Fibroblast of skin of left biceps (primary cell): ENCODE measurements at places on chromosomes 7 and 10.

GRCh38 chr7:39624935-39625694 is 1.7 kb downstream of the RALA start:
- peak; percentile 54 for DNase-seq

DNA sequence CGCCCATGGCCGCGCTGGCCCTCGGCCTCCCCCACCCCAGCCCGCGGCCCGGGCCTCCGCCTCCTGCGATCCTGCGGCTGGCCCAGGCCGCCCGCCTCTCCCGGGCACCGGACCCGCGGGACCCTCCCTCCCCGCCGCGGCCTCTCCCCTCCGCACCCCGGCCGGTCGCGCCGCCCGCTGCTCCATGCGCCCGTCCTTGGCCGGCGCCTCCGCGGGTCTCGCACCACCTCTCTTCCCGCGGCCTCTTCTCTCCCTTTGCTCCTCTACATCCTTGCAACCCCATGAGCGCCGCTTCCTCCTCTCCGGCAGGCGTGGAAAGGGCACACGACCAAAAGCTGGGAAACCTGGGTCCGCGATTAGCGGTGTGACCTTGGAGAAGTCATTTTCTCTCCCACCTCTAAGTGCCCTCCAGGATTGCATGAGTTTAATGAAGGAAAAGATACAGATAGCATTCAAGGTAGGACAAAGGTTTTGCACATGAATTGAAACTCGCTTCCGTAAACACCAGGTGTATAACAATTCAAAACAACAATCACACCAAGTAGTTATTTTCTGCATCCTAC is 448 bp upstream of the SRPK2 start:
- DNase-seq: no peak

GRCh38 chr10:32308027-32308603 is 38.8 kb downstream of the EPC1 start:
- no peak for DNase-seq

- no peak for DNase-seq
These were observed 28.9 kb downstream of the MAT1A start for GRCh38 chr10:80260295-80261243.

DNA sequence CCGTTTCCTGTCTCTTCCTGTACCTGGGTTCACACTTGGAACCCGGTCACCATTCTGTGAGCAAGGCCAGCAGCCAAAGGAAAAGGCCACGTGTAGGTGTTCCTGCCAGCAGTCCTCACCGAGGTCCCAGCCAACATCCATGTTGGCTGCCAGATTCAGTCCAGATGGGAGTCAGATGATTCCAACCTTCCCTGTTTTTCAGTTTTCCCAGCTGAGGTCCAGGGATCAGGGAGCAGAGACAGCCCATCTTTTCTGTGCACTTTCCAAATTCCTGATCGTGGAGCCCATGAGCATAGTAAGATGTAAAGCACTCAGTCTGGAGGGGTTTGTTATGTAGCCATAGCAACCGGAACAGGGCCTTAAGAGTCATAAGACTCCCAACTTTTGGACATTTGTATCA is 3.9 kb upstream of the PVRIG start:
- no peak for DNase-seq

DNA sequence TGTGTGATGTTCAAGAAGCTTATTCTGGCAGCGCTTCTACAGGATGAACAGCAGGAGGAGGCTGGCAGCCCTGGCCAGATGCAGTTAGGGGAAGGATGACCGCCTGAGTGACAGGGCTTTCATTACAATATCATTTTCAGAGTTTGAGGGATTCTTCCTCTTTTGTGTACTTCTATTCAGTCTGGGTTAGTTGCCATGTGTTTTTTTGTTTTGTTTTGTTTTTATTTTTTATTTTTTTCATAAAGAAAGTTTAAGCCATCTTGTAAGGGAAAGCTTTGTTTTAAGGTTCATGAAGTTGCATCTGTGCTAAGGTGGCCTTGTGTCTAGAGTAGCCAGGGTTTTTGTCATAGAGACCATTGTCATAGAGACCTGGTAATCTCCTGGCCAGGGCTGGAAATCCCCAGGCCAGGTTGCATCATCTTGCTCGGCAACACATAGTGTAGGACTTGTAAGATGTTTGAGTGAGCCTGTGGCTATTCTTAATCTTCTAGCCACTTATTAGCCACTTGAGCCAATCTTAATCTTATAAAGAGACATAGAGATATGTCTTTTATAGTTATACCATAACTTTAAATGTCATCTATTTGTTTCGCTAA is 230.5 kb upstream of the TMEM229A start:
- DNase-seq: no peak

DNA sequence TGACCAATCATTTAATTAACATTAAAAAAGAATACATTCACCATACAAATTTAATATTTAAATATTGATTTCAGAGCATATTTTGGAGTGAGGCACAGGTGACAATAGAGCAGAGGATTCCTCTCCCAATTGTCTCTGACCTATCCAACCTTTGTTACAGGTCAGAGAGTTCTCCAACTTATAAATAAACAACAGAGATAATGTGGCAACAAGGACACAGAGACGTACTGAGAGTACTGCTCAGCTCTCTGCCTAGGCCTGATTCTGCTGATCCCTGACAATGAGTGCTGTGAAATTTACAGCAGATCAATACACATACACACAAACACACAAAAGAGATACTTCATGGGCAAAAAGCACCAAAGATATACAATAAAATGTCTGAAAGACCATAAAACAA is 18.3 kb upstream of the AGAP5 start:
- DNase-seq: no peak

- no peak for DNase-seq
These were observed 6.5 kb downstream of the SVIL start for GRCh38 chr10:29628311-29628710.

- DNase-seq: no peak
These were observed 22.5 kb downstream of the TMEM176A start for GRCh38 chr7:150823043-150823442.

DNA sequence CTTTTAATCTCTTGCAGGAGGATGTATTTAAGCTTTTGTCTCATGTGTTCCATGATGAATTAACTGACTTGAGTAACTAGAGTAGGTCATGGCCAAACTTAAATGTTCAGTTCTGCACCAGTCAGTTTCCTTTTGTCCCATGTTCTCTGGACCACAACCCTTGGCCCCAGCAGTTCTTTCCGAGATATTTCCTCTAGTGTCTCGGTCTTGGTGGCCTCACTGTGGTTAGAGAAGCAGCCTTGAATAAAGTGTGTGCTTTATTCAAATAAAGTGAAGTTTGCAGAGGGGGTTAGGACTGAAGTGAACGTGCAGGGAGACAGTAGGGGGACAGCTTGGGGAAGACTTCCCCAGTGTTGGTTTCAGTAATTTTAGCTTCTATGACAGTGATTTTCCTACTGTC is 9.3 kb downstream of the ZNF212 start:
- DNase-seq: no peak

DNA sequence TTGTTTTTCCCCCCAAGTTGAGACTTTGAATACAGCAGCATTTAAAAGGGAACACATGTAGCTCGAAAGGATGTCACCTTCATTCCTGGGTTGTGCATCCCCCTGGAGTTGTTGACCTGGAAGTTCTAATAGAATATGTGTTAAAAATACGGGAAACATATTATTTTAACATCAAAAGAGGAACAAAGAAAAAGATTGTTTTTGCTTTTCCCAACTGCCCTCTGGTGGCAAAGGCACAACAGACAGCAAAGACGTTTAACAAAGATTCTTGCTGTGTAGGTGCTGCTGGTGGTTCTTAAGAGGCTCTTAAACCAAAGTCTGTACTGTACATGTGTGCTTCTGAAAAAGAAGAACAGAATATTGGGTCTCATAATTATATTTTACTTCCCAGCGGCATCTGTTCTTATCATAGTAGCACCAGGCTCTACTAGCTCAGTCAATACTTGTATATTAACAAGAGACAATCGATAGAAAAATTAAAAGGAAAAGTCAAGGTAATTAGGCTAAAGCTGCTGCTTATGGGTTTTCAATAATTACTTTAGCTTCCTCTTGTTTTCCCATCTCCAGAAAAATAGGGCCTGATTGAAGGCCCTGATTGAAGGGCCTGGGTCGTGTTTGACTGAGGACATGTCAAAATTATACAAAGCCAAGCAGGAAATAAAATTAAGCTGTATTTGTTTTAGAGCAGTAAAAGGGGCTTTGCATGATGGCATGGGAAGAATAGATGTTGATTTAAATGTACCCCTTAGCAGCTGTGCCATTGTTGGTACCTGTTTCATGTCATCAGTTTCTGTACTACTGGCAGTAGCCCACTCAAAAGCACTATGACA is 384.2 kb upstream of the LRGUK start:
- peak; percentile 8 for DNase-seq

- DNase-seq: no peak
These were observed 2.3 kb downstream of the METTL27 start for GRCh38 chr7:73839743-73840714.

DNA sequence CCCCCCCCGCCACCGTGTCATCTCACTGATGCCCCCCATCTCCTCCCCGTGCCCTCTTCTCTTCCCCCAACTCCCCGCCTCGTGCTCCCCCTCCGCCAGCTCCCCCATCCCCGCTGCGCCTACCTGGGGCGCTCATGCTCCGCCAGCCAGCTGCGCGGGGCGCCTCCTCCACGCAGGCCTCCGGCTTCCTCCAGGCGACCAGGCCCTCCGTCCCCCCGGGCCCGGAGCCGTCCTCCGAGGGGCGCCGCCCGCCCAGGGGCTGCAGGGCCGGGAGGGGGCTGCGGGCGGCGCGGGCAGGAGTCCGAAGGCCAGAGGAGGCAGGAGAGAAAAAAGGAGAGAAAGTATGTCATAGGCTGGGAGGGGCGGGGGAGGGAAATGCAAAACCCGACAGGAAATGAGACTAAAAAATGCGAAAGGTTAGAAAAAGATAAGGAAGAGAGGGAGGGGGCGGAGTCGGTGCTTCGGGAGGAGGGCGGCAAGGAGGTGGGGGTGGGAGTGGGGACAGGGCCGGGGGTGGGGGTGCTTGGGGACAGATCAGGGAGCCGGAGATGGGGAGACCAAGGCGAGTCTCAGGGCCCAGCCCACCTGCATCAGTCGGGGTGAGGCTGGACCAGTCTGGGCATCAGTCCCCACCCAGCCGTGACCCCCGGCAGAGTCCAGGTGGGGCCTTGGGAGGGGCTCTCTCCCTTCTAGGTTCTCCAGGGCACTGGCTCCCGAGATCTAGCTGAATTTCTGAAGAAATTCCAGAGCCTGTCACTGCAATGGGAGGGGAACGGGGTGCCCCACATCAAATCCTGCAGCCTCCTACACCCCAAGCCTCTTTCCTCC is at the start of gene CARD11:
CARD11 (minus strand) TSS at position 324 of the 828 bp plus-strand sequence. CDS start 85,361 bp downstream, outside the sequence.
- DNase-seq: no peak

DNA sequence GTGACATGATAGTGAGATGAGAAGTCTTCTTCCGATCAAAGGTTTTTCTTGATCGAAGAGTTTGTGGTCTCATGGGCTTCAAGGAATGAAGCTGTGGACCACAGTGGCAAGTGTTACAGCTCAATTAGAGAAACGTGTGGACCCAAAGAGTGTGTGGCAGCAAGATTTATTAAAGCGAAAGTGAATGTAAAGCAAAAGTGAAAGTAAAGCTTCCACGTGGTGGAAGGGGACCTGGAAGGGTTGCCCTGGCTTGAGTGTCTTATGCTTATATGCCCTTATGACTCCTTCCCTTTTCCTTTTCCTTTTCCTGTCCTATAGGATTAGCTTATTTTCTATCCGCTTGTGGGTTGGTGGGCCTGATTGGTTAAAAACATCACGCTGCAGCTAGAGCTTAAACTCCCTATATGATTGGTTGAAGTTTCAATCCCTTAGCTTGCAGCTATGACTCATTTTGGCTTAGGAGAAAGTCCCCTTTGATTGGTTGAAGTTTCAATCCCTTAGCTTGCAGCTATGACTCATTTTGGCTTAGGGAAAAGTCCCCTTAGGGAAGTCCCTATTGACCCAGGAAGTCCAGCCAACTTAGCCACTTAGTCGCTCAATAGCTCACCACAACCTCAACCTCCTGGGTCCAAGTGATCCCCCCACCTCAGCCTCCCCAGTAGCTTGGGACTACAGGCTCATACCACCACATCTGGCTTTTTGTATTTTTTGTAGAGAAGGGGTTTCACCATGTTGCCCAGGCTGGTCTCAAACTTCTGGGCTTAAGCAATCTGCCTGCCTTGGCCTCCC is 34.7 kb downstream of the MRPS24 start:
- no peak for DNase-seq

GRCh38 chr7:108251700-108252099 is 121.5 kb upstream of the LAMB4 start:
- no peak for DNase-seq

DNA sequence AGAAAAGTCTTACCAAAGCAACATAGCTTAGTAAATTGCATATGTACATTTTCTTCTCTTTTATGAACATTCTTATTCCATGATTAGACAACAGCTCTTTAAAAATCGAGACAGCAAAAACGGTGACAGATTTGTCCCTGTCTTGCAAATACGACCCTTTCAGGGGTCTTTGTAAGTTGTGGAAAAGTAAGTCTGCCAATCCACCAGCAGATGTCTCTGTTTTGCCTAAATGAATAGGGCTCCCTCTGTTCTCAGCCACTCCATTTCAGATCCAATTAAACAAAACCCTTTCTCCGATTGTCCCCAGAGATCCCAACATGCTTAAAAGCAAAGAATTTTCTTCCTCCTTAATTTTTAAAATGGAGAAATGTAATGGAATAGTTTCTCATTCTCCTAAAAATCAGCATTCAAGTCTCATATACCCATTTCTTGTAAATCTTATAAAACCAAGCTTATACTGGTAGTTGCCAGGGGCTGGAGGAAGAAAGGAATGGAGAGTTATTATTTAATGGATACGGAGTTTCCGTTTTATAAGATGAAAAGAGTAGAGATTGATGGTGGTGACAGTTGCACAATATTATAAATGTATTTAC is 61.0 kb upstream of the NFE2L3 start:
- peak; percentile 9 for DNase-seq

DNA sequence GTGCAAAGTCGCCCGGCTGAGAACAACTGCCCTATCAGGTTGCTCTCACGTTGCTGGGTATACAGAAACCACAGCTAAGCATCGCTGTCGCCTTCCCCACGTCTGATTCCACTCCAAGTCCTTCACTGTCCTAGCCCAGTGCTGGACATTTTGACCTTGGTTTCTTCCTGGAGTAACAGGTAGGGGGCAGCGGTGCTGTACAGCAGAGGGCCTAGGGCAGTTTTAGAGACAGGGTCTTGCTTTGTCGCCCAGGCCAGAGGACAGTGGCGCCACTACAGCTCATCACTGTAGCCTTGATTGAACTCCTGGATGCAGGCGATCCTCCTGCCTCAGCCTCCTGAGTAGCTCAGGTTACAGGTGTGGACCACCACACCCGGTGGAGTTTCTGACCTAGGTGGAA is 2.6 kb downstream of the CLDN15 start:
- no peak for DNase-seq

- no peak for DNase-seq
These were observed 109.4 kb upstream of the ZMIZ1 start for GRCh38 chr10:78959217-78959923.

- DNase-seq: no peak
These were observed 169.5 kb upstream of the KLF14 start for GRCh38 chr7:130903358-130903974.
